ENCODE measurements at places on chromosomes 2 and 18.

DNA sequence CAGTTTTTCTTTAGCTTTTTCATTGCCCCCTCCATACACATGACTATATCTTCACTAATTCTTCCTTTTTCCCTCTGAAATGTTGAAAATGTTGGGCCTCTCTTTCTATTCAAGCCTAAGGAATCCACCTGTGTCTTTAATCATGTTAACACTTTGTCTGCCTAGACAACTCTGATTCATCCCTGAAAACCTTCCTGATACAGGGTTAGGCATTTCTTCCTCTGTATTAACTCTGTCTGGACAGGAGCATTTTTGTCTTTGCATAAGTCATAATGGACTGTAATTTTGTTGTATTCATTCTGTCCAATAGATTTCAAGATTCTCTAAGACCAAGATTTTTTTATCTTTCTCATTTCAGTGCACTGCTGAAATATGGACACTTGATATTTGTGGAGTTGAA is 297.3 kb downstream of the IKZF2 start:
- no peak for DNase-seq

DNA sequence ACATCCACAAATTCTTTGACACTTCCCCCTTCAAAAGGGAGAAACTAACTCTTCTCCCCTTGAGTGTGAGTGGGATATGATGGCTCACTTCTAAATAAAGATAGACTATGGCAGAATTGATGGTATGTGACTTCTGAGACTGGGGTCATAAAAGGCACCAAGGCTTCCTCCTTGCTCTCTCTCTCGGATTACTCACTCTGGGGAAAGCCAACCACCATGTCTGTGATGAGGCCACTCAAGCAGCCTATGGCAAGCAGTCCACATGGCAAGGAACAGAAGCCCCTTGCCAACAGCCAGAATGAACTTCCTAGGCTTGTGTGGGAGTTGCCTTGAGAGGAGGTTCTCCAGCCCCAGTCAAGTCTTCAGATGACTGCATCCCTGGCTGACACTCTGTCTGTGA is 43.6 kb downstream of the KIAA2012 start:
- DNase-seq = no peak

GRCh38 chr18:75209951-75210258 is 692 bp upstream of the TSHZ1 start:
- DNase-seq = no peak

DNA sequence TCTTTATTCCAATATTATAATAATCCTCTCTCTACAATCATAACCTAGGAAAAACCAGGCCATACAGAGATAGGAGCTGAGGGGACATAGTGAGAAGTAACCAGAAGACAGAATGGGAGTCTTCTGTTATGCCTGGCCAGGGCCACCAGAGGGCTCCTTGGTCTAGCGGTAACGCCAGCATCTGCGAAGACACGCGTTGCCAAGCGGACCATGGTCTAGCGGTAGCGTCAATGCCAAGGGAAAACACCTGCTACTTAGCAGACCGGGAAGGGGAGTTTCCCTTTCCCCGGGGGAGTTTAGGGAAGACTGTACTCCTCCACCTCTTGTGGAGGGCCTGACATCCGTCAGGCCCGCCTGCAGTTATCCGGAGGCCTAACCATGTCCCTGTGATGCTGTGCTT is 36.6 kb downstream of the ARL6IP6 start:
- no peak for DNase-seq

- no peak for DNase-seq
These were observed 518.3 kb downstream of the XIRP2 start for GRCh38 chr2:167406558-167406957.

GRCh38 chr18:77547757-77548156 is 298.1 kb downstream of the GALR1 start:
- DNase-seq = no peak

- no peak for DNase-seq
These were observed 666.8 kb downstream of the ARHGAP15 start for GRCh38 chr2:143796051-143796450.

DNA sequence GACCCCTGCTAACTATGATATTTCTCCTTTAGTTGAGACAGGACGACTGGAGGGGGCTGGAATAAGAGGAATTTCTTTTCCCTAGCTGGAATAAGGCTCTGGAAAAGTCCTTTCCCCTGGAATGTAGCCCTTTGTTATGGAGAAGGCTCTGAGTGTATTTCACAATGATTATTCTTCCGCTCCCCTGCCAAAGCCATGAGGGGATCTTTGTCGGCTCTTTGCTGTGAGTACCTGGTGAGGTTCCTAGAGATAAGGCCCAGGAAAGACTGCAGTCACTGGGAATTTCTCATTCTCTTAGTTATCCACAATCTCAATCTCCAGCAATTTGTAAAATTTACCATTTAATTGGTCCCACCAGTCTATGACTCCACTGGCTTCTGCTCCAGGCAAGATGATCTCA is 340.2 kb upstream of the HNRNPA3 start:
- no peak for DNase-seq

All from NCI-H524 (cell line).